Right ventricle myocardium superior (tissue), 1 donor: ENCODE measurements at places on chromosomes 11 and 22.

GRCh38 chr11:12995188-12995587, 13.9 kb upstream of the RASSF10 start:
- DNase-seq: peak; percentile 28

DNA sequence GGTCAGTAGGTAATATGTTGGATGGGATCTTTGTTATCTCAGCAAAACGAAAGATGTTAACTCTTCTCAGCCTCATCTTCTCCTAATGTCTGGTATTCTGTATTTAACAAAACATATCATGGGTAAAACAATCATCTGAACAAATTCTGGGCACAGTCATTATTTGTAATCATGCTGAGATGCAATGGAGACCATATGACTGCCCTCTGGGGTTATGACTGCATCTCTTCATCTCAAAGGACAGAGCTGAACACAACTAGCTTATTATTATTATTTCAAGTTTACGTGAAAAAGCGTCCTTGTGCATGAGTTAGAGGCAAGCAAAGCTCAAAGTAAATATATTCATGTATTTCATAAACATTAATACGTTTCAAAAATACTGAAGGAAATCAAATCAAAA, 29.7 kb upstream of the PSMA1 start:
- DNase-seq: no peak

GRCh38 chr11:129865701-129866100, 29.7 kb downstream of the NFRKB start:
- no peak for DNase-seq

- DNase-seq: no peak
Observed at GRCh38 chr11:10418259-10418949, 36.7 kb upstream of the AMPD3 start.

GRCh38 chr11:72233773-72234513, 9.4 kb downstream of the INPPL1 start:
- no peak for DNase-seq

- DNase-seq: no peak
Observed at GRCh38 chr22:47071078-47071806, 308.8 kb downstream of the TBC1D22A start.

DNA sequence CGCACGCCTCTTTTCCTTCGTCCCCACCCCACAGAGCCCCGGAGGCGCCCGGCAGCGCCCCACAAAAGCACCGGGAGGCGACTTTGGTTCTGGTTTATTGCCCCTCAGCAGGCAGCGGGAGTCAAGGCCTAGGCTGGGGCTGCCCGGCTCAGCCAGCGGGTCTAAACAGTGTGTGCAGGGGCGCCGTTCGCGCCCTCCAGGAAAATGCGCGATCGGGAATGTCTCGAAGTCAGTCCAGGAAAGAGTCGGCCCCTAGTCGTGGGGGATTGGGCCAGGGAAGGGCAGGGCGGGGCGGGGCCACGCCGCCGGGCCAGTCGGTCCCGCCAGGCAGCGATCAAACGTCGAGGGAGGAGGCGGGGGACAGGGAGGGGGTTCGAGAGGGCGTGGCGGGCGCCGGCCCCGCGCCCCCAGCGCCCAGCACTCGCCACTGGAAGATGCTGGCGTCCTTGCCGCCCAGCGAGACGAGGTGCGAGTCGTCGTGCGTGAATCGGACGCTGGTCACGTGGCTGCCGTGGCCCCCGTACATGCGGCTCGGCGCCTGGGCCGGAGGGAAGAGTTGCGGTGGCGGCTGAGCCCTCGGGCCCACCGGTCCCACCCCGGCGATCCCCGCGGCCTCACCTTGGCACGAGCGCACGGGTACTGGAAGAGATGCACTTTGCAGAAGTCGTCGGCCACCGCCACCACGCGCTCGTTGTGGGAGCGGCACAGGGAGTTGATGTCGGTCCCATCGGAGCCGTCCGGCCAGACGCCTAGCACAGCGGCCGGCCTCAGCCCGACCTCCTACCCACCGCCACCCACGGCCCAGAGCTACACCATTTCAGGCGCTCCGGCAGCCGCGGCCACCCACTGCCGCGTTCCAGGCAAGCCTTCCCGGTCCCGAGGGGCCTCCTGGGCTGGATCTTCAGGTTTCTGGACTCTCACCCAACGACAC, 741 bp upstream of the MTA2 start:
- DNase-seq: peak; percentile 78

DNA sequence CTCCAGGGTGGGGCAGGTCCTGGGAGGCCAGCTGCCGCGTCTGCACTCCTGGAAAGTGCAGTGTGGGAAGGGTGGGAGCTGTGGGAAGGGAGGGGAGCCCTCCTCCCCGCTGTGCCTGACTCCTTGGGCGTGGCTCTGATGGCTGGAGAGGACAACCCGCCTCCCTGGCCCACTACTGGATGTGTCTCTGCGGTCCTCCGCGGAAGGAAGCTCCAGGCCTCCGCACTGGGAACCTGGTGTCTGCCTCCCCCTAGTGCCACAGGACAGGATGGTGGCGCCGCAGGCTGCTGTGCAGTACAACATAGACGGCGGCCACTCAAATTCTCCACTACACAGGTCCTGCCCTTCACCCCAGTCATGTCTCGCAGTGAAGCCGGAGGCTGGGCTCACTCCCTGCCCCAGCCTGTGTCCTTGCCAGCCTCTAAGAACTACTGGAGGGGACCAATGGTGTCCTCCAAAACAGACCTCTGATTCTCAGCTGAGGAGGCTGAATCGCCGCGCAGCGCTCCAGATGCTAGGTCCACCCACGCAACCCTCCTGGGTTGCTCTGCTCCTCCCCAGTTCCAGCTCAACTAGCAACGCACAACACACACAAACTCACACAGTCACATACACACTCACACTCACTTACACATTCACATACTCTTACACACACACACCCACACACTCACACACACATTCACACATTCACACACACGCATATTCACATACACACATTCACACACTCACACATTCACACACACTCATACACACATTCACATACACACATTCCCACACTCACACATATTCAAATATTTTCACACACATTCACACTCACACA, 12.4 kb upstream of the DSCAML1 start:
- DNase-seq: peak; percentile 88

DNA sequence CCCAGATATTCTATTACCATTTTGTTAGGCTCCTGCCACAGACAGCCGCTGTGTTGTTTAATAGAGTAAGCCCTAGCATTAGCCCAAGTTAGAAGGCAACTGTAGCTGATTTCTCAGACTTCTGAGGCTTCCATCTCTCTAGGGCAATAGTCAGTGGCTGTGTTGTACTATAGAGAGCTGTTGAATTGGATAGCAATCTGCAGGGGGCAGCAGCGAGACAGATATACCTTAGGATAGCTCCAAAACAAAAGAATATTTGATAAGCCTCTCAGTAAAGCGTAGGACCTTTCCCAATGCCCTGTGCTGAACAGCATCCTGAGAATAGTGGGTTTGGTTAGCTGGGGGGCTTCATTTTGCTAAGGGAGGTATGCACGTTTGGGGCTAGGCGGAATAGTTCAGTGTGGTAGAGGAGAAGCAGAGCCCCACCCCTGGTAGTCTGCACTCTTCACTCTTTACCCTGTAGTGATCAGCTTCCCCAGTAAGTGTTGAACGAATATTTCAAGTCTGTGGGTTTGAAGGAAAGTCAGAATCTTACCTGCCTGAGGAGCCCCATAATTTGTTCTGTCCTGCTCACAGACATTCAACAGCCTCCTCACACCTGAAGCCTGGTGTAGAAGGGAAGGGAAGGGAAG, 515.1 kb downstream of the INSC start:
- peak; percentile 52 for DNase-seq

GRCh38 chr22:24436553-24436952, 9.2 kb downstream of the ADORA2A start:
- DNase-seq: no peak

GRCh38 chr11:9138612-9139579, 47.5 kb upstream of the SCUBE2 start:
- no peak for DNase-seq

- DNase-seq: no peak
Observed at GRCh38 chr11:58938398-58938797, 890 bp upstream of the GLYATL1 start.

DNA sequence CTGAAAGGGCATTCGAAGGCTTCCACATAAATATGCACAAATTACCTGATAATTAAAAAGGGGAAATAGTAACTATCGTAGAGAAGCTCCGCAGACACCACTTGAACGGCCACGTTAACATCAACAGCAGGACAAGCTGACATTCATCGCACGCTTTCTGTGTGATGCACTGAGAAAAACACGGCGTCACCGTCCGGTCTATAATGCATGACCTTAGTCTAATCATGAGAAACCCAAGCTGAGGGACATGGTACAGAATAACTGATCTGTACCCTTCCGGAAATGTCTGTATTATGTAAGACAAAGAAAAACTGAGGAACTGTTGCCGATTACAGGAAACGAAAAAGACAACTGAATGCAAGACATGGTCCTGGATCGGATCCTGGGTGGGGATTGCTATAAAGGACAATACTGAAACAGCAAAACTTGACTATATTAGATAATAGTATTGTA, 678 bp upstream of the RANGAP1 start:
- no peak for DNase-seq

DNA sequence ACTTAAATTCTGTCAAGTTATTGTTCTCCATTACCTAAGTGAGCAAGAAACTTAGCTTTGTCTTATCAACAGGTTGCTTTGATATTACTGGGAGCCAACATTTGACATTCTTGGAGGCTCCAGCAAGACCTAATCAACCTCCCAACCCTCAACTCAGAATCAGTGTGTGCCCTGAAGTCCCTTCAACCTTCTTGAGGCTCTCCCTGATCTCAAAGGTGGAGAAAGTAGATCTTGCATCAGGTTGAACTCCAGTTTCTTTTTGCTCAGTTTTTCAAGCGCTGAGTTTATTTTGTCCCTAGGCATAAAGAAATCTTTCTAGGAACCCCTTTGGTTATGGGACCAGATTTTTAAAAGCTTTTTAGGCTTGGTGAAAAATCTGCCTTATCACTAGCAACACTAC, 1.4 kb downstream of the FAM111A start:
- no peak for DNase-seq

DNA sequence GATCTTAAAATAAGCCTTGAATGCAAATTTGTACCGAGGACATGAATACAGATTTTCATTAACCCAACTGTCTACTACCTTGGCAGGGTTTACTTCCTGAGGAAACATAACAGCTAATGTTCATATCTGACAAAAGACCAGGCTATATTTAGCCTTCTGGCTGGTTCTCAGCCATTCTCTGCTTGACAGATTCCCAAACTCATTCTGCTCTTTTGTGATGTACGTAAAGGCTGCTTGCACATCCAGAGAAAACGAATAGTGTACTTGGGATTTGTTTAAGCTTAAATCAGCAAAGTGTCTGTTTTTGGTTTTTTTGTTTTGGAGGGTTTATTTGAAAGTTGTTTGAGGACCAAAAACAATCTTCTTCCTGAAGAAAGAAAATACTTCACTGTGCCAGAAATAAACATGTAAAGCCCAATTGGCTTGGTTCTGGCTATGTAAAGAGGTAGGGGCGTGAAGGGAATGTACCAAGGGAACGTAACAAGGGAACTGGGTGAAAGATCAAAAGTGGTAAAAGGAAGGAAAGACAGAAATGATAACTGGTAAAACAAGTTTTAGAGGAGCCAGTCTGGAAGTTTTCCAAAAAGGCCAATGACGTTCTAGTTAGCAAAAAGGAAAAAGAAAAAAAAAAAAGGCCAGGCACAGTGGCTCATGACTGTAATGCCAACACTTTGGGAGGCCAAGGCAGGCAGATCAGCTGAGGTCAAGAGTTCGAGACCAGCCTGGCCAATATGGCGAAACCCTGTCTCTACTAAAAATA, 21.4 kb upstream of the CRTAM start:
- no peak for DNase-seq

- DNase-seq: no peak
Observed at GRCh38 chr11:63015521-63016215, at the start of gene SLC22A8. Gene SLC22A8 (minus strand): TSS chr11:63015841. CDS start chr11:63014958, 883 bp downstream.

GRCh38 chr11:69284081-69284511, 9.9 kb upstream of the MYEOV start:
- DNase-seq: no peak

GRCh38 chr11:47609675-47610074, 15.5 kb upstream of the C1QTNF4 start:
- no peak for DNase-seq

- DNase-seq: no peak
Observed at GRCh38 chr11:119248750-119249670, 42.9 kb downstream of the CBL start.

GRCh38 chr22:47835726-47836125, 1073.3 kb downstream of the TBC1D22A start:
- DNase-seq: no peak

DNA sequence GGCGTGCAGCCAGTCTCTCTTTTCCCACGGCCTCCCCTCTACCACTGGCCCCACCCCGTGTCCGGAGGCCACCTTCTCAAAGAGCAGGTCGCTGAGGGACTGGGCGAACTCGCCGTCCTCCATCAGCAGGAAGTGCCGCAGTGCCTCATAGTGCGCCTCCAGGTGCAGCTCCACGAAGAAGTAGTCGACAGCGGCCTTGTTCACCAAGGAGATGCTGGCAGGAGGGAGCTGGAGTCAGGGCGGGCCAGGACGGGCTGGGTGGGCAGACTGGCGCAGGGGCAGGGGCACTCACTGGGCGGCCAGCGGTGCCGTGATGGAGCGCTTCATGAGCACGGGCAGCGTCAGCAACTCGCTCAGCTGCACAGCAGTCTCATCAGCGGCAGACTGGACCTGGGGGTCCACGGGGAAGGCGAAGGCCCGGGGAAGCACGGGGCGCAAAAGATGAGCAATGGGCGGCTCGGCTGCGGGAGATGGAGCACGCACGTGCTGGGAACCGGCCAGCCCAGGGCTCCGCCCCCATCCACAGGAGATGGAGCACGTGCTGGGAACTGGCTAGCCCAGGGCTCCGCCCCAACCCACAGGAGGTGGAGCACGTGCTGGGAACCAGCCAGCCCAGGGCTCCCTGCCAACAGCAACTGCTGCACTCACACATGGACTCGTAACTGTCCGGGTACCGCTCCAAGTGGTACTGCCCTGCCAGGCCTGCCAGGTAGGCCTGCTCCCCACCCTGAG, 18.4 kb downstream of the SELENOO start:
- DNase-seq: peak; percentile 92

- DNase-seq: peak; percentile 90
Observed at GRCh38 chr22:39170825-39171622, 18.5 kb upstream of the CBX7 start.

GRCh38 chr22:21101877-21102638, 56.3 kb downstream of the LRRC74B start:
- DNase-seq: no peak

- no peak for DNase-seq
Observed at GRCh38 chr22:44286646-44287045, 26.1 kb downstream of the SHISAL1 start.

DNA sequence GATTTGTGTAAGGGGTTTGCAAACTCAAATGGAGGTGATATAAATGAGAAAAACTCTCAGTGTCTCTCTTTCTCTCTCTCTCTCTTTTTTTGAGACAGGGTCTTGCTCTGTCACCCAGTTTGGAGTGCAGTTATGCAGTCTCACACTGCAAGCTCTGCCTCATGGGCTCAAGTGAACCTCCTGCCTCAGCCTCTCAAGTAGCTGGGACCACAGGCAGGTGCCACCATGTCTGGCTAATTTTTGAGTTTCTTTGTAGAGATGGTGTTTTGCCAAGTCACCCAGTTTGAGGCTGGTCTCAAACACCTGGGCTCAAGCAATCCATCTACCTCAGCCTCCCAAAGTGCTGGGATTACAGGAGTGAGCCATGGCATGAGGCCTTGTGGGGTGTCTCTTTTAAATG, 2.9 kb downstream of the BIRC3 start:
- DNase-seq: no peak

GRCh38 chr11:103924166-103925013, 112.0 kb upstream of the DDI1 start:
- no peak for DNase-seq

- DNase-seq: no peak
Observed at GRCh38 chr22:36048911-36049677, 20.5 kb upstream of the RBFOX2 start.
